ENCODE measurements at places on chromosomes 12 and 14.

DNA sequence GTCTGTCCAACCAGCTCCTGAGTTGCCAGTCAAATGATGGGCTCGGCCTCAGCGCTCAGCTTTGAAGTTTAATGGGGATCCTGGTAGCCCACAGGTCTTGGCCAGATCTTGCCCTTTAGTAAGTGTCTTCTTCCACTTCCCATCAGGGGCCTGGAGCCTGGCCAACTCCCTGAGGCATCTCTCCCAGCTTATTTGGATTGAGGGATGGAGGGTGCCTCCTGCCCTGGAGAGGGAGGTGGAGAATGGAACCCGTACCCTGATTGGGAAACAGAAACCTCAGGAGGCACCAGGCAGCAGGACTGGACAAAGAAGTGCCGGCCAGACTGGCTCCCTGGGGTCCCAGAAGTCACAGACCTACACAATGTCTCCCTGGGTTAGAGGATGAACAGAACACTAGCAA, 40.5 kb upstream of the LTBP2 start:
- DNase-seq = no peak

GRCh38 chr12:78880078-78880477, 15.5 kb downstream of the SYT1 start:
- peak; percentile 28 for DNase-seq

- DNase-seq = no peak
These were observed 424.2 kb downstream of the ETNK1 start for GRCh38 chr12:23049180-23049579.

- no peak for DNase-seq
These were observed 138.1 kb upstream of the FLRT2 start for GRCh38 chr14:85391892-85392291.

GRCh38 chr12:94753036-94753679, 102.8 kb upstream of the TMCC3 start:
- DNase-seq = no peak

DNA sequence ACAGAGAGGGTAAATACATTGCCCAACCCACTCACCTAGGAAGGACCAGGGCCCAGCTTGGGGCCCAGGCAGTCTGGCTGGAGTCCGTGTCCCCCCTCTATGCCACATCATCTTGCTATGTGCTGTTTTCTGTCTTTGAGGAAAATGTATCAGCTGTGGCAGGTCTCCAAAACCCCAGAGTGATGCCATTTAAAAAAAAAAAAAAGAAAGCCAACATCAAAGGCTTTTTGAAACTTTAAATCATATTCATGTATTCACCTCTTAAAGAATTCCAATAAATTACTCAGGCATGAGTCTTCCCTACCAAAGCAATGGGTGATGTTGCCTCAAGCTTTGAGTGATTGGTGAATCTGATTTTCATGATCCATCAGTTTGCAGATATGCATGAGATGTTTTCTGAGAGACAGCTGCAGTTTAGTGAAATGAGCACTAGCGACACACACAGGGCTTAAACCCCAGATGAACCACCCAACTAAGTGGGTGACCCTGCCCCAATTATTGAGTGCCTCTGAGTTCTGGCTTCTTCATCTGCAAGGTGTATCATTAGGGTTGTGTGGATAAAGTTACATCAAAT, 6.1 kb downstream of the KRT81 start:
- peak; percentile 87 for DNase-seq

DNA sequence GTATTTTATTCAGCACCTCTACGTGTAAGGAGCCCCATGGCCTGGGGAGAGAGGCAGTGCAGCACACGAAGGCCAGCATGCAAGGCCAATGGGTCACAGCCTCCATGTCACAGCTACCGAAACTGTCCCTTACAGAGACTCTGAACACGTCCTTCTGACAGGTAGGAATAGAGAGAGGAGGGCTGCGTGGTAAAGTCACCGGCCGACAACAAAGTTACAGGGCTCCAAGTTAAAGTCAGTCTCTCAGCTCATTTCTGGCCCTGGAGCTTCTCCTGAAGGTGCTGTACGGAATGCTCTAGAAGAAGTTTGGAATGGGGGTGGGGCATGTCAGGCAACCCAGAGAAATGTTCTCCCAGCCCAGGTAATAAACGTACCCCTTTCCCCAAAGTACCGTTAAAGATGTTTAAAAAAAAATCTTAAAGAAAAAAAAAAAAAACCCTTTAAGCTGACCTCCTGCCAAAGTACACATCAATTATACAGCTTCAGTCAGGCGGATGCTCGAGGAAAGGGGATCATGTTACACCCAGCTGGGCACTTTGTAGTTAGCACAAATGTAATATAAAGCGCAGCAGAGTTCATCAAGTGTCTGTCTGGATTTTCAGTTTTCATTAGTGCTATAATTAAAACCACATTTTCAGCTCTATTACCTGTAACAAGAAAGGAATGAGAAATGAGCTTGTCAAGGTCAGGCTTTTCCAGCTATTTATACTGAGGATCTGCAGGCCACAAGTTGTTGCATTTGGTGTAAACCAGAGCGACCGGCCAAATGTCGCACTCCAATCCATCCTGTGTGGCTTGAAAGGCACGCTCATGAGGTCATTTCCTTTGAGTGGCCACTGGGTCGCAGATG, 53.3 kb upstream of the CDKN3 start:
- peak; percentile 49 for DNase-seq

DNA sequence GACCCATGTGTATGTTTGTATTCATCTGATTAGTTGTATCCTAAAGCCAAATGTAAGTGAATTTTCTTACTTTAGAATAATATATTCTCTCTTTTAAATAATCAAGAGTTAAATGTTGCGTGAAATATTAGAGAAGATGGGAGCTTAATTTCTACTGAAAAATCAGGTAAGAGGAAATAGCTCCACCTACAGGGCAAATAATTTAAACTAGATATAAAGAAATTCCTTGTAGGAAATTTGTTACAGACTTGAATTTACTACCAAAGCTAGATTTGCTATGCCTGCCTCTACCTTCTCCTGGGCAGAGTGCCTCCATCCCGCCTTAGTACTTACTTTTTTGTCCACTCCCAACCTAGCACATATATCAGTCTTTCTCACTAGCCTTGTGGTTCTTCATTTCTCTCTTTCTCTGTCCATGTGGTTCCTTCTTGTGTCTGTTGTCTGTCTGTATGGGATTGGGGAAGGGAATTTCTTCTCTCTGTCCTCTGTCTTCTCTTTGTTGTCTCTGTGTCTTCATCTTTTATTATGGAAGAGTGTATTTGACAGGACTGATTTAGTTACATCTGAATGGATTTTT, 44.7 kb downstream of the PALS1 start:
- peak; percentile 31 for DNase-seq

GRCh38 chr12:67410246-67410645, 141.1 kb downstream of the CAND1 start:
- DNase-seq = no peak

DNA sequence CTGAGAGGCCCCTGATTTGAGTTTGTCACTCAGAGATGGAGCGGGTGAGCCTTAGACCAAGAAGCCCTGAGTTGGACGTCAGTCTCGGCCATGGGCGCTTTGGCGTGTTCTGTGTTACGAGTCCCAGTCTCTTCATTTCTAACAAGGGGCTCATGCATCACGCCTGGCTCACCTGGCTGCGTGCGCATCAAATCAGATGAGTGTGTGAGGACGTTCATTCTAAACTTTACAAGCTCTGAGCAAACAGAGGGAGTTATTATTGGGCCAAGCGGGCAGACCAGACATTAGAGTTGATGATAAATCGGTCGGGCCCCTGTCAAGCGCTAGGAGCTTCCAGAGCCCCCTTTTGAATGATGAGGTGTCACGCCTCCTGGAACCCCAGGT, 117.2 kb downstream of the CALM1 start:
- DNase-seq = no peak

DNA sequence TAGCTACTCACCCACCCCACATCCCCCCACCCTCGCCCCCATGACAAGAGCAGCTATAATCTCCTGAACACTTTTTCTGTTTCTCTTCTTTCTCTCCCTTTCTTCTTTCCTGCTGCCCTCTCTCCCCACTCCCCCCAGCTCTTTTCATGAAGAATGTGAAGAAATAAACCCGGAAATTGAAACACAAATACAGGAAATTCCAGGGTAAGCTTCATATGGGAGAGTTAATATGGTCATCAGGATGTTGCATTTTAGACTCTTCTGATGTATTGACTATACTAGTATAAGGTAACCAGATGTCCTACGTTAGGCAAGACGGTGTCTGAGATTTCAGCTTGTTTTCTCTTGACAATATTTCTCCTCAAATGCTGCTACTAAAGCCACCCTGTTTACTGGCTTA, 41.6 kb upstream of the LRIG3 start:
- peak; percentile 38 for DNase-seq

DNA sequence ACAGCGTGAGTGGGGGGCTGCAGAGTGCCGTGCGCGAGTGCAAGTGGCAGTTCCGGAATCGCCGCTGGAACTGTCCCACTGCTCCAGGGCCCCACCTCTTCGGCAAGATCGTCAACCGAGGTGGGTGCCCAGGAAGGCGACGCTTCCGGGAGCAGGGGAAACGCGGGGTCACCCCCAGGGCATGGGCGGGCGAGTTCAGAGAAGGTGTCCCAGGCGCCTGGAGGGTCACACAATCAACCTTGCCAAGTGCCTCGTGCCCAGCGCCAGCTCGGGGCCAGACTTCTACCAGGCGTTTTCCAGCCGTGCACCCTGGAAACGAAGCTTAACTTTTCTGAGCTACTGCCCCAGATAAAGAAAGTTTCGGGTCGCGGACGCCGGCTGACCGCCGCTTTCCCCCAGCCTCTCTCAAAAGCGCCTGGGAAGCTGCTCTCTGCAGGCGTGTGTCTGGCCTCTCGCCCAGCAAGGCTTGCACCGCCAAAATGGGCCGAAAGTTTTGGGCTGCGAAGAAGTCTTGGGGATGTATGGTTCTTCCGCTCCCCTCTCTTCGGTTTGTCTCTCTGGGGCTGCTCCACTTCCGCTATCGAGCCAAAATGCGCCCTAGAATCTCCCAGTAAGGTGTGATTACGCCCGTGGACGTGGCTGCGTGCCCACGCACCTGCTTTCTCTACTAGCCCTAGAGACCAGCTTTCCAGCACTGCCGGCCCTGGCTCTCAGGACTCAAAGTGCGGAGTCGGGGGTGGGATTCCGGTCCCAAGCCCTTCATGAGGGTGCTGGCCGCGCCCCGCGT, 1.7 kb downstream of the WNT1 start:
- DNase-seq = no peak

DNA sequence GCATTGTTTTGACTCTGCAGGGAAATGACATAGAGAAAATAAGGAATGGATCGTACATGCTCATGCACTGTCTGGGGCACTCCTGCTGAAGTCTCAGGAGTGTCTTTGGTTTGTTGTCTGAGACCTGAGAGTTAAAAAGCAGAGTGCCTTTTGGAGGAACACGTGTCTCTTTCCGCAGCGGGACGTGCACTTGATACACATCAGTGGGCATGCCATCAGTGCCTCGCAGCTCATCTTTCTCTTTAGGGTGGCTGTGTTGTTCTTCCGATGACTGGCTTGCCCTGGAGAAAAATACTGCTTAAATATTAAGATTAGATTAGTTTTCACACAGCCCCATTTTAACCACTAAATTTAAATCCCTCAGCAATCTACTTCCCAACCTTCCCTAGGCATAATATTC, 835.9 kb downstream of the DIO2 start:
- DNase-seq = no peak

GRCh38 chr12:92665496-92665895, 37.3 kb upstream of the PLEKHG7 start:
- DNase-seq = no peak

GRCh38 chr14:52063052-52063462, 5.8 kb downstream of the NID2 start:
- peak; percentile 63 for DNase-seq

- DNase-seq = no peak
These were observed 76.6 kb downstream of the PTPRB start for GRCh38 chr12:70560671-70561070.

GRCh38 chr12:29238822-29239291, 89.8 kb downstream of the FAR2 start:
- DNase-seq = no peak

GRCh38 chr12:7096979-7097378, 4.7 kb upstream of the C1R start:
- no peak for DNase-seq

DNA sequence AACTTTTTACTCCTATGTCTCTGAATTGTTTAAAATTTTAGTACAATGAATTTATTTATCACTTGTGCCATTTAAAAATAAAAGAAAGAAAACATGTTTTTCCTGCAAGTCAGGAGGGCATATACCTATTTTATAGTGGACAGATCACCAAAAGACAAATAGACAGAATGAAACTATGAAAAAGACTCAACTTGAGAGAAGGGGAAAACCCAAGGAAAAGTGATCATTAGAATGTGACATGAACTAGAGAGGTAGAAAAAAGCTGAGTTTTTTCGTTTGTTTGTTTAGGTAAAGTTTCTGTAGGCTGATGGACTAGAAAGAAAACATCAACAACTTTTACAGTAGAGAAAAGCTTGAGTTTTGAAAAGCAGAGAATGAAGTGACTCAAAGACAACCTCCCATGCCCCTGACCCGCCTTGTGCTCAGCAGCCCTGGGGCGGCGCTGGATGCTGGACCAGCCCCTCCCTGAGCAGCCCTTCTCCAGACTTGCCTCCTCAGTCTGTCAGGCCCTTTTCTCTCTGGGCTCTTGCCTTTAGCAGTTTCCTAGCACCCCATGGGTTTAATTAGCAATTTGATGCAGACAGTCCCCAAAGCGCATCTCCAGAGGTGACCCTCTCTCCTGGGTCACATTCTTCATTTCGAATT, 95.1 kb upstream of the ARID2 start:
- DNase-seq = no peak

GRCh38 chr14:25116607-25117006, 66.7 kb upstream of the STXBP6 start:
- DNase-seq = peak; percentile 32

- peak; percentile 59 for DNase-seq
These were observed 7.2 kb downstream of the LGALS3 start for GRCh38 chr14:55136241-55136640.

DNA sequence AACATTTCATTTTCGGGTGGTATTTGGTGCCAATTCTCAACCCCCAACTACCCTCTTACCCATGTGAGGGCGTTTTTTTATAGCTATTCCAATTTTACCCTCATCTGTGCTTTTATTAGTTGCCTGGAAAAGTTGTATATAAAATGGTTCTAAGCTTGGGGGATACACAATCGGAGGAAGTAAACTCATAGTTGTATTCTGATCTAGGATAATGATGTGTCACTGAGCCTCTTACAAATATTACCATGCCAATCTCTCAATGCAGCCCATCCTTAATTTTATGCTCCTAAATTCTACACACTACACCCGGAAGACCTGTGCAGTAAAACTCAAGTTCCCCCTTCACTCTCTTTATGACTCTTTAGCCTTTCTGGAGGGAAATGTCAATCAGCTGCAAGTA, 1206.5 kb upstream of the FLRT2 start:
- DNase-seq = no peak
